ENCODE measurements at places on chromosomes 2 and 18.

DNA sequence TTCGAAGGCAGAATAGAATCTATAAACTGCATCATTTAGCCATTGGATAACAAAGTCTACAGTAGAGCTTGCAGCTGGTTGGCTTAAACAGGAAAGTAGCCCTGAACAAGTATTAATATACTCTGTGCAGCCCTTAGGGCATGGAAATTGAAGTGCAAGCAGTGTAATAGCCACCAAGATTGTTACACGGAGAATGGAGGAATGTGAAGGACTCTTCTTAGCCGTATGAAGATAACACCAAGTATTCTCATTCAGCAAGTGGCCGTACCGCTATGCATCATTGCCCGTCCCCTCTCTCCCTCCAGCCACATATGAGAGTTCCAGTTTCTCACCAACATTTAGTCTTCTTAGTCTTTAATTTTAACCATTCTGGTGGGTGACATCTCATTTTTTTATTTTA lies 40.5 kb downstream of the ANKRD12 start:
- DNase-seq, result no peak

- no peak for DNase-seq
Measured at GRCh38 chr2:56167616-56168562, 15.9 kb upstream of the CCDC85A start.

GRCh38 chr2:2898744-2899143 lies 478.9 kb downstream of the EIPR1 start:
- no peak for DNase-seq

- DNase-seq, result no peak
Measured at GRCh38 chr2:105062158-105062557, 24.3 kb downstream of the MRPS9 start.

DNA sequence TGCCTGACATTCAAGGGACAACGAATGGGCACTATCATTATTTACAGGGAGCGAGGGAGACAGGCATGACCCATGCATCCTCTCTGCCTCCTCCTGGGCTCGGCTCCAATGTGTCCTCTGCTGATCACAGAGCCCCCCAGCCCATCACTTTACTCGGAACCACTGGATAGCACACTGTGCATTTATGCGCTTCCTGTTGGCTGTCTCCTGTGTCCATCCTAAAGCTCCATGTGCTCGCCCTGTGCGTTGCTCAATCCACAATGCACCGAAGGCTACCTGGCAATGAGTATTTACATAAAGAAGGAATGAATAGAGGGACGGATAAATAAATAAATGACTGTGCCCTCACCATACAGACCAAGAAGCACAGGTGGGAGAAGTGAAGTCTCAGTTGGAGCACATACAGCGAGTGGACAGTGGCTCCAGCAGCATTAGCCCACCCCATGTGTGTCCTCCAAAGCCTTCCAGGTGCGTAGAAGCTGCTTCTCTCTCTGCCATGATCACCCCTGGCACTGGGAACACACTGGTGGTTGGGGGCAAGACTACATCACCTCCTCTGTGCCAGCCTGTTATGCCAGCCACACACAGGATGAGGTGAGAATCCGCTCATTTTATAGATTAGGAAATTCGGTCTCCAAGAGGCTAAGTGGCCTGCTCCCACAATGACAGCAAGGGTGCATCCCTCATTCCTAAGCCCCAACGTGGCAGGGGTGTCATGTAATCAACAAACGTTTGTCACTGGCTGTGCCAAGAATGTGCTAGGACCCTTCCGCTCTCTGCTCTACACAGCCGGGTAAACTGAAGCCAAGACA lies 2.3 kb upstream of the GDF7 start:
- no peak for DNase-seq

DNA sequence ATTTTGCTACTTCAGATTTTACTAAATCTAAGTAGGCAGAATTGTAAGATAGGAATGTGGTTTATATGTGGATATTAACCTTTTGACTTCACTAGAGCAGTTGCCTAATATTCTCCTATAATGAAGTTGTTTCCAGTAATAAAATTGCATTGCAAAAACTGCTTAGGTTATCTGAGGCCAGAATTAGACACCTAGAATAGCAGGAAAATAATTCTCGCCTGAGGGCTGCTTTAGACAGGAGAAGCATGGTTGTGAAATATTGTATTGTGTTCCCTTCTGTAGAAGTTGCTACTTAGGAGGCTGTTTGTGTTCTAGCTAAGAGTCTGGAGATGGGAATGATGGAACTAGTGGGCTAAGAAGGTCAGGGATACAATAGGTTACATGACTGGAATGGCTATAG lies 146.3 kb downstream of the PLCL1 start:
- no peak for DNase-seq

- no peak for DNase-seq
Measured at GRCh38 chr18:433960-434359, 66.5 kb downstream of the COLEC12 start.

GRCh38 chr2:65096948-65097347 lies 33.0 kb downstream of the RAB1A start:
- DNase-seq, result no peak

GRCh38 chr18:80059945-80060344 lies 25.7 kb downstream of the RBFA start:
- DNase-seq, result no peak

DNA sequence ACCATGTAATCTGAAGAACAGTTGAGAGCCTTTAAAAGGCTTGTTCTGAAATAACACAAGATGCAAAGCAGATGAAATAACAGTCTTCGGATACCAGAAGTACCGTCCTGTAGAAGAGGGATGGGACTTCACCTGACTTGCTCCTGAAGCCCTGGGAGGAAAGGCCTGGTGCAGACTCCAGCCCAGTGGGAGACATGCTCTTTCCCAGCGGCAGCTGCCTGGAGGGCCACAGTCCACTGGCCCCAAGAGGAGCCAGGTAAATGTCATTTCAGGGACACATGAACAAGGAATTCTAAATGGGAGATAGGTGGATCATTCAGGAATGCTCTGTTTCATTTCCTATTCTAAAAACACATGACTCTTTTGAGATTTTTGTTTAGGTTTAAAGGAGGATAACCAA lies 22.6 kb upstream of the CHN1 start:
- DNase-seq, result no peak

DNA sequence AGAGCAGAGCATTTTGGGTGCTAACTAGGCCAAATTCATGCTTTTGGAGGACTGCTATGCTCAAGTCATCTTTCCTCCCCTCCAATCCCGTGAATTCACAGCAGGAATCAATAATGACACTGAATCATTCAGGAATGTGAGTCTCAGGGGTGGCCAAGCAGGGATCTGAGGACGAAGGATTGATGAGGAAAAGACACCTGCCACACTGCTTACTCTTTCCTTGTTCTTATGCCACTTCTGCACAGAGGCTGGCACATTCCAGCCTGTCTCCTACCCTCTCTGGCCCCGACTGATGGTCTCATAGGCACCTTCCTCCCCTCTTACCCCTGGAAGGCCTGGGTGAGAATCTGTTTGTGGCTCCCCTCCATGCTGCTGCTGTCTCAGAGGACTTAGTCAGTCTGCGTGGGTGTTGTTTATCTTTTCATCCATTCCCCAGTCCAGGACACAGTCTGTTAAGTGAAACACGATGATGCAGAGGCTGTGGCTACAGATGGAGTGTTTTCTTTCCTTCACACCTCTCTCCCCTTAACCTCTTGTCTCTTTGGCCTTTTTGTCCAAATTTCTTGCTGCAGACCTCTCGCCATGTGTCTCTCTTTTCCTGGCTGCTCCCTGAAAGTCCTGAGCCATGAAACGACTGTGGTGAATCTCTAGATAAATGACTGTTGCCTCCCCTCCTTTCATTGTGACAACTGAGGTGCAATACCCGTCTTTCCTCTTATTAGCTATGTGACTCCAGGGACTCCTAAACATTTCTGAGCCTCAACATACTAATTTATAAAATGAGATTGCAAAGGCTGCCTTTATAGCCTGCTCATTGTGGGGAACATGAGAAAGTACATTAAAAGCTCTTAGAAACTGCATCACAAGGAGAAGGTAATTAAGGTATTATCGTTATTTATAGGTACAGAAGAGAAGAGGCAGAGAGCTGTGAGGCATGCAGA lies 86.9 kb downstream of the RDH14 start:
- no peak for DNase-seq

GRCh38 chr2:609449-609848 lies 67.8 kb downstream of the TMEM18 start:
- DNase-seq, result no peak

GRCh38 chr2:160592401-160592800 lies 98.8 kb upstream of the RBMS1 start:
- no peak for DNase-seq

DNA sequence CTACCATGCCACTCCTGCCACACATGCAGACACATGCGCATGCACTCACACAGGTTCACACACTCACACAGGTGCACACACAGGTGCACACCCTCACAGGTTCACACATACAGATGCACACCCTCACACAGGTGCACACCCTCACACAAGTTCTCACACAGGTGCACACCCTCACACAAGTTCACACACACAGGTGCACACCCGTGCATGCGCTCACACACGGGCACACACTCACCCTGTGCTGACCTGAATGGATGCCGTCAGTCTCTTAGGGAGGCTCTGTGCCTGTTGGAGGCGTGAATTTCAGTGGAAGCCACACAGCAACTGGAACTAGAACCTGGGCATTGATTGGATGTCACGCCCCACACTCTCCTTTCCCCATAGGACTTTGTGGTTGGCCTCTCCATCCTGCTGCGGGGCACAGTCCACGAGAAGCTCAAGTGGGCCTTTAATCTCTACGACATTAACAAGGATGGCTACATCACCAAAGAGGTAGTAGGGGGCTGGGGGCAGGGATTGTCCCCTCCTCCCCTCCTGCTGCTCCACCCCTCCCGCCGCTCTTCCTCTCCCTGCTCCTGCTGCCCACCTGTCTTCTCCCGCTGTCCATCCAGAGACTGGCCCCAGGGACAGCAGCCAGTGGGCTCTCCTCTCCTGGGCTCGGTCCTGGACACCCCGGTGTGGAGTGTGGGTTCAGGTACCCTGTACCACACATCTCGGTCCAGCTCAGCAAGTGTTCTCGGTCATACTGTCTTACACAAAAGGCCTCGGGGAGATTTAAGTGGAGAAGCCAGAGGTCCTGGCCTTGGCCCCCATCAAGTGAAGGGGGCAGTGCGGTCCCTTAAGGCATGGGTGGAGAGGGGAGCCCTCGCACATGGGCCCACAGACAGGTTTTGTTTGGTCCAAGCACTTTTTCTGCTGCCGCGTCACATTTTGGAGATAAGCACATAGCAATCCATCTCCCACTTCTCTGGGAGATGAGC lies 21.0 kb upstream of the FAHD2A start:
- DNase-seq, result no peak

- peak; percentile 76 for DNase-seq
Measured at GRCh38 chr2:176997074-176997791, 215.4 kb upstream of the HNRNPA3 start.

DNA sequence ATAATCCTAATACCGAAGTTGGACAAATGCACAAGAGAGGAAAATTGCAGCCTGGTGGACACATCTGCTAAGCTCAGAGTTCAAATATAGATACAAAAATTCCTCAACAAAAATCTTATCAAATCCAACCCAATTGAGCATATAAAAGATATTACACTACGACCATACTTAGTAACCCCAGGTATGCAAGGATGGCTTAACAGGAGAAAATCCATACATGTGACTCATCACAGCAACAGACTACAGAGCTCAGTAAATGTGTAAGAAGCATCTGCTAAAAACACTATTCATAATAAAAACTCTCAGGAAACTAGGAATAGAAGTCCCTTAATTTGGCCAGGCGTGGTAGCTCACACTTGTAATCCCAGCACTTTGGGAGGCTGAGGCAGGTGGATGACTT lies 28.3 kb downstream of the HS6ST1 start:
- DNase-seq, result no peak

- no peak for DNase-seq
Measured at GRCh38 chr2:74491648-74492544, 7.5 kb downstream of the LBX2 start.

DNA sequence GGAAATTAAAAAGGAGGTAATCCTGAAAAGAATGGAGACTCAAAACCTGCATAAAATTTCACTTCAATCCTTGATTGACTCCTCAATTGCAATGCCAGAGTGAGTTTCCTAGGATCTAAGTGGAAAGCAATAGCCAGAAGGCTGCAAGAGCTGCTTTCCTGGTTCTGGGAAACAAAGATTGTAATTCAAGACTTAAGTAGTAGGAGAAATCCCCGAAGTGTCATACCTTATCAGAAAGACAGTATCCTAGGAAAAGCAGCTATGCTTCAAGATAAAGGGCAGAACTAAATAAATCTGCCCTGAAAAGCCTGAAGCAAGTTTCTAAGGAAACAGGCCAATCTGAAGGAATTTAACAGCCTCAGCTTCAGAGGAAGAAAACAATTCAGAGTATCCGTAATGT lies 390.2 kb downstream of the DSC3 start:
- no peak for DNase-seq

DNA sequence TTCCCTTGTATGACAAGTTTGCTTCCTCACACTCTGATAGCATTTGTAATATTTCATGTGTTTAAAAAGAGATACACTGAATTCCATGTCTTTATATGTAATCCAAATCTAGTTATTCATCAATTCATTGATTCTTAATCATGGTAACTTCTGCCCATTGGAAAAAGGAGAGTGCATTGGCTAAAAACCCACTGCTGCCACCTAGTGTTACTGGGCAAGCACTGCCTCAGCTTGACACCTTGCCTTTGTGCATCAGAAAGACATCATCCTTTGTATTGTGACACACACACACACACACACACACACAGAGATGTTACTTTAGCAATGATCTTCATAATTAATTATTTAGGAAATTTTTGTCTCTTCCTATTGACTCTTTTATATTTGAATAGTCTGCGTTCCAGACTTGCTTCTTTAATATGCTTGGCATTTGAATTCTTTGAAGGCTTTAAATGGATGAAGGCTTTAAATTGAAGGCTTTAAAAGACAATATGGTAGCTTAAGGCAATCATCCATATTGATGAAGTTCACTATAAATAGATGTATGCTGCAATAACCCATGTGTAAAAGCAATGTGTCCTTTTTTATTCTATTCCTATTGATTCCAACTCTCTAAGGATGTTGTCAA lies 414.2 kb upstream of the CHST9 start:
- peak; percentile 50 for DNase-seq

DNA sequence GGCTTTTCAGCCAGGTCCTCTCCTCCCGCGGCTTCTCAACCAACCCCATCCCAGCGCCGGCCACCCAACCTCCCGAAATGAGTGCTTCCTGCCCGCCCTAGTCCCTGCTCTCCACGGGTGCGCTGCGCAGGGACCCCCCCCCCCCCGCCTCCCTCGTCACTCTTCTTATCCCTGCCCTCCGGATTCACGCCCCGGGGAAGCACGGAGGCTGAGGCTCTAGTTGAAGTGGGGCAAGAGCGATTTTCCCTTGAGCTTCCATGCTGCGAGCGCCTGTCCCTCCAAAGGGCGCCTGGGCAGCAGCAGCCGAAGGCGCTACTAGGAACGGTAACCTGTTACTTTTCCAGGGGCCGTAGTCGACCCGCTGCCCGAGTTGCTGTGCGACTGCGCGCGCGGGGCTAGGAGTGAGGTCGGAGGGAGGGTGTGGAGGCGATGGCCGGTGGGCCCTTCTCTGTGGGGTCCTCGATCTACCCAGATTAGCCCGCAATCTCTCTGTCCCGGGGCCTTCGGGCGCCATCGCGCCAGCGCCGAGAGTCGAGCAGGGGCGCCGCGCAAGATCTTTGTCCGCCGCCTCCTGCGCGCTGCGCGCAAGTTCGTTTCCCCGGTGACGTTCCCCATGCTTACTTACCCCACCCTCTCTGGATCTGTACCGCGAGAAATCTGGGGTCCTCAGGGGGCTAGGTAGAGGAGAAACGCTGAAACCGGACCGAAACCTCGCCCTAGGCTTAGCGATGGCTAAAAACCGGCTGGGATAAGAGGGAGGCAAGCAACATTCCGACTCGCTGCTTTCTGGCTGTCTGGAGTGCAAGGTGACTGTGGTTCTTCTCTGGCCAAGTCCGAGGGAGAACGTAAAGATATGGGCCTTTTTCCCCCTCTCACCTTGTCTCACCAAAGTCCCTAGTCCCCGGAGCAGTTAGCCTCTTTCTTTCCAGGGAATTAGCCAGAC lies 677 bp downstream of the GAD1 start:
- DNase-seq, result no peak

Measured in activated CD4-positive, alpha-beta T cell treated with anti-CD3 and anti-CD28 coated beads, Interleukin-2, Interleukin-4, amounts not matched to agents 100 ng/mL and 50 ng/mL, durations not matched to agents 16 hours and 8 hours (primary cell).